GM12891 (cell line): ENCODE measurements at places on chromosomes 3 and 15.

DNA sequence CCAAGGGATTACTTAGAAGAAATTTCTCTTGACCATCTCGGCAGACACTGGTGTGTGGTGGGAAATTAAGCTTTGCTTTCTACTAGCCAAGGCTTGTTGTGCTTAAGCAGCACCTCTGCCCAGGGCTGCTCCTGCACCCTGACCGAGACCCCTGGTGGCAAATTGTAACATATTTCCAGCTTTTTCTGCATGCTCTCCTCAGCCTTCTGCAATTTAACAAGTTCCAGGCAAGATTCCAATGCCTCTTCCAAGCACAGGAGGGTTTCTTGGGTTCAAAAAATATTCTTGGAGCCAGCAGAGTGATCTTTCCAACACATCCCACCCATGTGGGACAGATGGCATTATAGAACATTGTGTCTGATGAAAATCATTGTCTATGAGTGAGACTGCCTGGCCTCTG, 210.5 kb downstream of the CLSTN2 start:
- DNase-seq = no peak

DNA sequence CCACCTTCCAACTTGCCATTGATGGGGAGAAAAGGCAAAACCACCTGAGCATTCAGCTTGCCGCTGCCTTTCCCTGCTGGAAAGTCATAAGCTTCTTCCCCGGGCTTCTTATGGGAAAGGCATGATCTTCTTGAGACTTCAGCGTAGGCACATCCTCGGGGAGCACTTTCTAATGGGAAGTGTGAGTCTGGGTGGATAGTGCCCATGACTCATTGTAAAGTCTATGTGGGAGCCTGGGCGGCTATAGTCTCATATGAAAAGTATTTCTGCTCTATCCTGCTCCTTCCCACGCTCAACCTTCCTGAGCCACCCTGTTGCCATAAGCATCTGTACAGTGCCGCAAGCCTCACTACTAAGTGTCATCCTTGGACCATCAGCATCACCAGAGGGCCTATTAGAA, 309.9 kb upstream of the THBS1 start:
- DNase-seq = no peak

GRCh38 chr3:99711351-99711750, 73.0 kb downstream of the COL8A1 start:
- DNase-seq = no peak

DNA sequence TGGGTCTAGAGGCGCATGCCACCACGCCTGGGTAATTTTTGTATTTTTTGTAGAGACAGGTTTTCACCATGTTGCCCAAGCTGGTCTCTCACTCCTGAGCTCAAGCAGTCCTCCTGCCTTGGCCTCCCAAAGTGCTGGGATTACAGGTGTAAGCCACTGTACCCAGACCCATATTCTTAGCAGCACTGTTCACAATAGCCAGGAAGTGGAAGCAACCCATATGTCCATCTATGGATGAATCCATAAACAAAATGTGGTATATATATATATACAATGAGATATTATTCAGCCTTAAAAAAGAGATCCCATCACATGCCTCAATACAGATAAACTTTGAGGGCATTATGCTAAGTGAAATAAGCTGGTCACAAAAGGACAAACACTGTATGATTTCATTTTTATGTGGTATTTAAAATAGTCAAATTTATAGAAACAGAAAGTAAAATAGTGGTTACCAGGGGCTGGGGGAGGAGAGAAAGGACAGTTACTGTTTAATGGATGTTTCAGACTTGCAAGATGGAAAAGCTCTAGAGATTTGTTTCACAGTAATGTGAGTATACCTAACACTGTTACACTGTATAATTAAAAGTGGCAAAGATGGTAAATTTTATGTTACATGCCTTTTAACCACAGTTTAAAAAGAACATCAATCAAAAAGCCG, 35.7 kb upstream of the GRAMD1C start:
- no peak for DNase-seq

- no peak for DNase-seq
Measured at GRCh38 chr3:74387111-74387735, 227.2 kb downstream of the CNTN3 start.

GRCh38 chr3:194466761-194467356, 19.9 kb downstream of the ATP13A3 start:
- no peak for DNase-seq

- no peak for DNase-seq
Measured at GRCh38 chr3:46974421-46975171, 1.9 kb downstream of the CCDC12 start.
